Daoy (cell line): ENCODE measurements at places on chromosomes 2 and 18. TPM values are rescaled to one million over a fixed set of nuclear protein-coding genes. Genes with fewer than 3 reads are reported as not detected.

- no peak for DNase-seq
Observed at GRCh38 chr2:188773075-188773474, 201.1 kb upstream of the COL3A1 start.

Gene IL36A
- total RNA-seq, result not detected in 2 replicates

DNA sequence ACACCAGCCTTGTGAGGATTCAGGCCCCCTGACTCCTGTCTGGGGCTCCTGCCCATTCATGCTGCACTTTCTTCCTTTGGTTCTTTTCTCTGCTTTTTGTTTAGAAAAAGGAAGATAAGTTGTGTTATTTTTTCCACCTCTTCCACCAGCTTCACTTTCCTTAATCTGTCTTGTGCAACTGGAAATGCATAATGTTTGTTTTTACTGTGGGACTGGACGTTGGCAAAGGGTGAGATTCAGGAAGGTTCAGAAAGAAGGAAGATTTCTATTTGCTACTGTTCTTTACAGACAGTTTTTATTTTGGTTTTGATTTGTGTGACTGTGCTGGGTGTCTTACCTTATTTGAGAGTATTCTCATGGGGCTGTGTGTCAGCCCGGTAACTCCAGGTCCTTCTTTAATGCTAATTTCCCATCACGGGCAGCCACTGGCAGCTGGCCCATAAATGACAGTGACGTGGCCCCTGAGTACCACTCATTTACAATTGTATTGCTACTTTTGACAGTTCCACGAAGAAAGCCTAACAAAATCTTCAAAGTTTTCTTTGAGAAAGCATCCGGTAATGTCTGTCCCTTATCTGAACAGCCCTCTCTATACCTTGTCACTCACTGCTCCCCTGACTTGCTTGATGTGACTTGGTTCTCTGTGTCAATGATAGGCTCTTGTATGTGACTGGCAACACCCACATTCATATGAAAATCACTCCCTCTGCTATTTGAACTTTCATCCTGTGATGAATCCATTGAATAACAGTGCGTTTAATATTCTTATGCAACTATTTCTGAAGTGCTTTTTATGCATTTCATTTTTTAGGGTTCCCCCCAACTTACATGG is 32.7 kb downstream of the RHBDD1 start:
- DNase-seq, result no peak

DNA sequence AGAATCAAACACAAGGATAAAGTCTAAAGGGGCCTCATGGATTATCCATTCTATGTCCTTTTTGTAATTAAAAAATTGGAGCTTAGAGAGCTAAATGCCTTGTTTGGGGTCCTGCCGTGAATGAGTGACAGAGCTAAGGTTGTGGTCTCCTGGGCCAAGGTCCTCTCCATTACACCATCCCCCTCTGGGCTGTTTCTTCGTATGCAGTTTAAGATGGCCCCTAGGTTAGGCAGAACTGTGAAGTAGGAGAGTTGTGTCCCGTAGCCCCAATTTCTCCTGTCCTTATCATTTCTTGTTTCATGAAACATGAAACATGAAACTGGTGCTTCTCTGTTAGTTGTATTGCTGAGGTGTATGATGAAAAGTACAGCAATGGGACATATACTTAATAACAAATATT is 32.9 kb downstream of the CRIM1 start:
- DNase-seq, result no peak

Gene CERS6
- 14.7 and 16.4 TPM in 2 replicates for total RNA-seq

DNA sequence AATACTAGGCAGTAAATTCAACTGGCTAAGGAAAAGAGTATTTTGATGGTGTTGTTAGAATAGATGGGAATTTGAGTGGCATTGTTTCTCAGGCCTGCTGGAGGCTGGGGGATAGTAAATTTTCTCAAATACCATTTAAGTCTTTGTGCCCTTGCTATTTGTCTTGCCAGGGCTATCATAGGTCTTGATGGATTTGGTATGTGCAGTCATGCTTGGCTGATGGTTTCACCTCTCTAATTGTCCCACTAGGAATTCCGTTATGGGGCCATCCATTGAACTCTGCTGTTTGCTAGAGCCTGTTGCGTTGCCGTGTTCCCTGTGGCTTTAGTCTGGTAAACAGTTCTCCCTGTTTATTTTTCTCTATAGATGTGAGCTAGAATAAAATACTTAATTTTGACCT is 438.1 kb upstream of the FAM98A start:
- no peak for DNase-seq

Gene PXDN
- 173 and 193 TPM in 2 replicates for total RNA-seq

Gene RPIA
- 3.2 and 7.6 TPM in 2 replicates for total RNA-seq

- no peak for DNase-seq
Observed at GRCh38 chr2:18395555-18395954, 164.9 kb downstream of the RDH14 start.

Gene UGT1A9
- total RNA-seq, result 0.24 and 1.0 TPM in 2 replicates

DNA sequence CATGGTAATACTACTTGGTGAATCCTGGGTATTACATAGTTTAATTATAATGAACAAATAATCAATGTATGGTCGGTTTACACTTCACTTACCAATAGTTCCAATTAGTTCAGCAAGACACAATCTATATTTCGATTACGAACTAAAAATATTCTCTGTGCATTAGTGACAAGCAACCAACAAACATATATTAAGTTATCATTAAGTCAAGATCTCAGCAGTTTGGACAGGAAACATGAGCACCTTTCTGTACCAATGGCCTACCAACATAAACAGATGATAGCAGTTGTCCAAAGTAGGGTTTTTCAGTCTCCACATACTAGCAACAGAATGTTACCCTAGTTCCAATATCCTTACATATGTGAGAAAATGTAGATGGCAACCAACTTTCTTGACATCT is 32.8 kb downstream of the RTN4 start:
- DNase-seq, result no peak

Gene SLC14A1
- total RNA-seq, result 1.9 and 7.5 TPM in 2 replicates

Gene ZNF385B
- total RNA-seq, result not detected in 2 replicates

Gene HOXD13
- 20.7 and 21.5 TPM in 2 replicates for total RNA-seq

Gene DYNAP
- total RNA-seq, result not detected in 2 replicates

Gene LRATD1
- total RNA-seq, result not detected in 2 replicates

Gene KLHL14
- total RNA-seq, result 0.34 TPM in 1 of 2 replicates, not detected in the other

GRCh38 chr18:13164406-13164805 is 54.2 kb upstream of the LDLRAD4 start:
- no peak for DNase-seq

- peak; percentile 43 for DNase-seq
Observed at GRCh38 chr2:47512581-47513083, 109.7 kb downstream of the MSH2 start.
